Ascending aorta (tissue), 2 donors: ENCODE measurements at places on chromosomes 13 and 19. TPM values are rescaled to one million over a fixed set of nuclear protein-coding genes. Genes with fewer than 3 reads are reported as not detected.

ZSCAN22 gene
- 1.9 TPM for total RNA-seq

GIPC3 gene
- total RNA-seq = 6.1 TPM

GRCh38 chr13:110015253-110015652, 228.9 kb upstream of the IRS2 start:
- H3K36me3 ChIP-seq = no peaks in the 10 kb centered on the region
- no peak overlapping the region for H3K4me3 ChIP-seq
- no peak overlapping the region for H3K27ac ChIP-seq
- H3K4me1 ChIP-seq = peaks cover 9% of the 10 kb centered on the region

- DNase-seq = no peak
- no peak overlapping the region for H3K27ac ChIP-seq
- H3K36me3 ChIP-seq = no peaks in the 10 kb centered on the region
- H3K27me3 ChIP-seq = peaks cover 12% of the 10 kb centered on the region
- no peak overlapping the region for H3K4me3 ChIP-seq
Observed at GRCh38 chr13:94701313-94702180, 10.8 kb downstream of the SOX21 start.

GPR18 gene
- total RNA-seq = not detected

- no peak for DNase-seq
- peaks cover 13% of the 10 kb centered on the region for H3K27me3 ChIP-seq
- H3K36me3 ChIP-seq = no peaks in the 10 kb centered on the region
- peaks cover 8% of the 10 kb centered on the region for H3K4me1 ChIP-seq
Observed at GRCh38 chr19:31354316-31354715, 5.1 kb upstream of the TSHZ3 start.

DNA sequence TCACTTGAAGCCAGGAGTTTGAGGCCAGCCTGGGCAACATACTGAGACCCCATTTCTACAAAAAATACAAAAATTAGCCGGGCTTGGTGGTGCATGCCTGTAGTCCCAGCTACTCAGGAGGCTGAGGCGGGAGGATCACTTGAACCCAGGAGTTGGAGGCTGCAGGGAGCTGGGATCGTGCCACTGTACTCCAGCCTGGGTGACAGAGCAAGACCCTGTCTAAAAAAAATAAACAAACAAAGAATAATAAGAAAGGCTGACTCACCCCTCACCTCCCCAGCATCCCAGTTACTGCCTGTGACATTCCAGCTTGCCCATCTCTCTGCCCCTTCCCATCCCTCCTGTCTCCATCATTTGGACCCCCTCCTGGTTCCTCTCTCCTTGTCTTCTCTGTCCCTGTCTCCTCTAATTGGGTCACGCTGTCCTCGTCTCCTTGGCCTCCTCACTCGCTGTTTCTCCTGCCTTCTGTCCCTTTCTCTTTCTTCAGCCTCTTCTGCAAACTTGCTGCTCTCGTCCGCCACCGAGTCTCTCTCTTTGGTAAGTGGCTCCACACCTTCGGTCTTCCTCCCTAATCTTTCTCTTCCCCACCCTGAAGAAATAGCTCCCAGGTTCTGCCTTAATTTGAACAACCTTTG, 77.7 kb downstream of the RYR1 start:
- H3K27ac ChIP-seq = no peak overlapping the region
- no peaks in the 10 kb centered on the region for H3K27me3 ChIP-seq
- H3K4me3 ChIP-seq = no peak overlapping the region
- no peak for DNase-seq
- H3K36me3 ChIP-seq = no peaks in the 10 kb centered on the region
- no peaks in the 10 kb centered on the region for H3K4me1 ChIP-seq

IZUMO2 gene
- not detected for total RNA-seq

DNA sequence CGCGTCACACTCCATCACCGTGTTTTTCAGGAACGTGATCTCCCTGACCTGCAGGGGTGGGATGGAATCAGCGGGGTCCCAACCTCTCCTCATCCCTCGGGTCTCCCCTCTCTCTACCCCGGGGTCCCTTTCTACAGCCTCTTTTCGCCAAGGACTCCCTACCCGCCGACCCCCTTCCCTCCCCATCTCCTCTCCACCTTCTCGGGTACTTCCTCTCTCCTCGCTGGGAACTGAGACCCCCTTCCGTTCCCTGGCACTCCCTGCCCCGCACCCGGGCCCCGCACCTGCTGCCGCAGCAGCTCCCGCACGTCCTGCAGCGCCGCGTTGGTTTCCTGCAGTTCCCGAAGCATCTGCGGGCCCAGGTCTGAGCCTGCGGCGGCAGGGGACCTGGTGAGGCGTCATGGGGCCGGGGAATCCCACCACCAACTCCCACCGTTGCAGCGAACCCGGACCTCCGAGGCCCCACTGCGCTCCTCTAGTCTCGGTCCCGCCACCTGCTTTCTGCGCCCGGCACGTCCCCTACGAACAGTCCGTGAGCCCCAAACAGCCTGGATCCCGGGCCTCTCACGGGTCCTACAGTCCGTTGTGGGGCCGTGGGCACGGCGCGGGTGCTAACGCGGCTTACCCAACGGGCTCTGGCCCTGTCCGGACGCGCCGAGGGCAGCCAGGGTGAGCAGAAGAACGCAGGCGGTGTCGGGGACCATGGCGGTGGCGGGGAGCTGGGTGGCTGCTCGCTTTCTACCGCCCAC, at the start of gene COMP:
COMP (minus strand) TSS at position 740 of the 749 bp plus-strand sequence; CDS start at position 704, 36 bp downstream.
- no peak within 1 kb of the TSS for H3K27ac ChIP-seq
- DNase-seq = no peak
- no peaks in the 10 kb centered on the region for H3K36me3 ChIP-seq

SLC25A30 gene
- total RNA-seq = 1.9 TPM

DNA sequence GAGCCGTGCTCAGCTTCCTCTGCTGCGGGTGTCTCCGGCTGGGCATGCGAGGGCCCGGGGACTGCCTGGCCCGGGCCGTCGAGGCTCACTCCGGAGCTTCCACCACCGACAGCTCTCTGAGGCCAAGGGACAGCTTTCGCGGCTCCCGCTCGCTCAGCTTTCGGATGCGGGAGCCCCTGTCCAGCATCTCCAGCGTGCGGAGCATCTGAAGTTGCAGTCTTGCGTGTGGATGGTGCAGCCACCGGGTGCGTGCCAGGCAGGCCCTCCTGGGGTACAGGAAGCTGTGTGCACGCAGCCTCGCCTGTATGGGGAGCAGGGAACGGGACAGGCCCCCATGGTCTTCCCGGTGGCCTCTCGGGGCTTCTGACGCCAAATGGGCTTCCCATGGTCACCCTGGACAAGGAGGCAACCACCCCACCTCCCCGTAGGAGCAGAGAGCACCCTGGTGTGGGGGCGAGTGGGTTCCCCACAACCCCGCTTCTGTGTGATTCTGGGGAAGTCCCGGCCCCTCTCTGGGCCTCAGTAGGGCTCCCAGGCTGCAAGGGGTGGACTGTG, 1.2 kb downstream of the S1PR4 start:
- no peaks in the 10 kb centered on the region for H3K4me1 ChIP-seq
- no peak overlapping the region for H3K27ac ChIP-seq
- H3K4me3 ChIP-seq = peak overlapping the region; percentile 42
- H3K36me3 ChIP-seq = no peaks in the 10 kb centered on the region
- H3K27me3 ChIP-seq = no peaks in the 10 kb centered on the region

DNA sequence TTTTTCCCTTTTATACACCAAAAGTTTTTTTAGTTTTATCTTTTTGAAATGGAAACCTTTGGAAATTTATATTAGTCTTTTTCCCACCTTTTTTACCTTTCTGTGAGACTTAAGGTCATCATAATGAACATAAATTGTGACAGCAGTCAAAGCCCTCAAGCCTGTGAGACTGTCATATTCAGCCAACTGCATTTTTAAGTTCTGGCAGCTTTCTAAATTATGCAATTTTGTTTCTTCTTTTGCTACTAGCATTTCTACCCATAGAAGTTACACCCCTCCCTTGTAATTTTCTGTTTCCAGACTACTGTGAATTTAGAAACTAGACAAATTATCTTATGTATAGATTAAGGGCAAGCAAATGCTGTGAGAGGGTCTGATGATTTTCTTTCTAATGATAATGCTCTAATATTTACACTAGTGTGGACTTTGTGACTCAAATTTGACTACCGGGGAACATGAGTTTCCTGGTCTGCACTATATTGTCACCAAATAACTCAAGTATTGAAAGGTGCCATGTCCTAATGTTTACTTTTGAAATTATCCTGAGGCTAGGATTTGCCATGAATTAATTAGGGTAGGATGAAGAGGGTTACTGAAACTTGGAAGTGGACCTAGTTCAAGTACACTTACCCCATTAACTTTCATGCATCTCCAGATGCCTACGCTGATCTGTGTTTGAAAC, 43.7 kb downstream of the FRY start:
- H3K4me1 ChIP-seq = no peaks in the 10 kb centered on the region
- H3K36me3 ChIP-seq = no peaks in the 10 kb centered on the region
- H3K27me3 ChIP-seq = no peaks in the 10 kb centered on the region
- no peak overlapping the region for H3K27ac ChIP-seq
- no peak for DNase-seq
- H3K4me3 ChIP-seq = no peak overlapping the region

STARD13 gene
- total RNA-seq = 34.6 TPM

ZNF728 gene
- total RNA-seq = 7.0 TPM

GRCh38 chr19:7744871-7745650, 2.3 kb downstream of the CD209 start:
- no peak for DNase-seq
- H3K4me3 ChIP-seq = no peak overlapping the region

C1QTNF9B gene
- not detected for total RNA-seq

DNA sequence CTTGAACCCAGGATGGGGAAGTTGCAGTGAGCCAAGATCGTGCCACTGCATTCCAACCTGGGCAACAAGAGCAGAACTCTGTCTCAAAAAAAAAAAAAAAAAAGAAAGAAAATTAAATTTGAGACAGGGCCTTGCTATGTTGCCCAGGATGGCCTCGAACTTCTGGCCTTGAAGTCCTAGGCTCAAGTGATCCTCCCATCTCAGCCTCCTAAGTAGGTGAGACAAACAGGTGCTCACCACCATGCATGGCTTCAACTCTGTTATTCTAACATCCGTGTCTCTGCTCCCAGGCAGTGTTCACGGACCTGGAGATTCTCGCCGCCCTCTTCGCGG, 40.3 kb downstream of the PDE4A start:
- peaks cover 2% of the 10 kb centered on the region for H3K4me1 ChIP-seq
- peaks cover 10% of the 10 kb centered on the region for H3K36me3 ChIP-seq
- H3K4me3 ChIP-seq = no peak overlapping the region
- no peak overlapping the region for H3K27ac ChIP-seq
- no peaks in the 10 kb centered on the region for H3K27me3 ChIP-seq

GRCh38 chr19:12946092-12946721, 545 bp downstream of the RAD23A start:
- DNase-seq = no peak
- H3K36me3 ChIP-seq = peaks cover 72% of the 10 kb centered on the region
- H3K27me3 ChIP-seq = no peaks in the 10 kb centered on the region
- H3K4me3 ChIP-seq = peak overlapping the region; percentile 97
- peaks cover 24% of the 10 kb centered on the region for H3K4me1 ChIP-seq

RINL gene
- total RNA-seq = 7.0 TPM

DNA sequence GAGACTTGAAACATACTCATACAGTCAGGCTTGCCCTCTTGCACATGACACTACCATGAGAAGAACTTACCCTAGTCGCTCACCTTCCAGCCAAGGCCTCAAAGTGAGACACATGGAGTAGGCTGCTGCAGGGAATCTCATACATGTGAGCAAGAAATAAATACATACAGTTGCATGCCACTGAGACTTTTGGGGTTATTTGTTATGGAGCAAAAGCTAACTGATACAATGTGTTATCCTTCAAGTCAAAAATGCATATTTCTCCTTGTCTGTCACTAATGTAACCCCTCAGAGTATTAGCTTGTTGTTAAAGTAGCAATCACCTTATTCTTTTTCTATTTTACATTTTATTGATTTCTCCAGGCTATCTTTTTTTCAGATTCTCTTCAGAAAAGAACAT, 58.1 kb downstream of the FOXO1 start:
- no peaks in the 10 kb centered on the region for H3K36me3 ChIP-seq
- no peak overlapping the region for H3K4me3 ChIP-seq
- peaks cover 7% of the 10 kb centered on the region for H3K4me1 ChIP-seq

DNA sequence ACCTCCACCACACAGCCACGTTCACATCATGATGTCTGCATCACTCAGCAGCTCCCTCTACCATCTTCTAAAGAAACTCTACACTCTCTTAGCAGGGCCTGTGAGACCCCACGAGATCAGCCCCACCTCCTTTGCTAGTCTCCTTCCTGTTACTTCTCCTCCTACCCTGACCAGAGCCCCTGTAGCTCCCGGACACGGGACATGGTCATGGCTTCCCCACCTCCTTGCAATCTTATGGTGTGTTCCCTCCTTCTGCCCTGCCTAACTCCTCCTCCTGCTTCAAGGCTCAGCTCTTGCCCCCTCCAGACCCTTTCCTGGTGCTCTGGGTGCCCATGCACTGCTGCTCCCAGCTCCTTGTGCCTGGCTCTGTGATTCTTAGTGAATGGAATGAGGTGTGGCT, 8.1 kb upstream of the MRPS31 start:
- no peak for DNase-seq
- H3K4me1 ChIP-seq = no peaks in the 10 kb centered on the region
- H3K4me3 ChIP-seq = no peak overlapping the region
- no peaks in the 10 kb centered on the region for H3K27me3 ChIP-seq
- H3K27ac ChIP-seq = no peak overlapping the region
- no peaks in the 10 kb centered on the region for H3K36me3 ChIP-seq
